T-helper 2 cell treated with Interferon-gamma antibody and Interleukin-4, amounts not matched to agents 5 μg/mL and 100 μg/mL, for 36 hours (primary cell): ENCODE measurements at places on chromosomes 6 and 20.

GRCh38 chr6:141719476-141719875 is 413.2 kb upstream of the GJE1 start:
- no peak for DNase-seq

GRCh38 chr20:15440049-15440820 is 1102.8 kb upstream of the FLRT3 start:
- DNase-seq = no peak

GRCh38 chr6:52733172-52733571 is 30.1 kb downstream of the GSTA2 start:
- no peak for DNase-seq

DNA sequence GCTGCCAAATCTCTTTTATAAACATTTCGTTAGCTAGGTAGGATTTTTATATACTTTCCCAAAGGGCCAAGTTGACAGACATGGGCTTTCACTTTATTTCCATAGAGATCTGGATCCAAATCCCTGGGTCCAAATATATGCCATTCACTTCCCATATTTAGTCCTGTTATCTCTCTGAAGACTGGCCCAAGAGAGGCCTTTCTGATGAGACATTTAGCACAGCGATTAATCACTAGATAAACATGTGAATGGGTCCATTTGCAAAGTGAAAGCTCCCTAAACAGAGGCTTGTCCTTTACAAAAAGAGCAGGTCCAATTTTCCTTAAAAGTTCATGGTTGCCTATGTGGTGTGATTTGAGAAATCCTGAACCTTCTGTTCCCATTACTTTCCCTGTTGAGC is 132.6 kb downstream of the TRMT11 start:
- DNase-seq = no peak

DNA sequence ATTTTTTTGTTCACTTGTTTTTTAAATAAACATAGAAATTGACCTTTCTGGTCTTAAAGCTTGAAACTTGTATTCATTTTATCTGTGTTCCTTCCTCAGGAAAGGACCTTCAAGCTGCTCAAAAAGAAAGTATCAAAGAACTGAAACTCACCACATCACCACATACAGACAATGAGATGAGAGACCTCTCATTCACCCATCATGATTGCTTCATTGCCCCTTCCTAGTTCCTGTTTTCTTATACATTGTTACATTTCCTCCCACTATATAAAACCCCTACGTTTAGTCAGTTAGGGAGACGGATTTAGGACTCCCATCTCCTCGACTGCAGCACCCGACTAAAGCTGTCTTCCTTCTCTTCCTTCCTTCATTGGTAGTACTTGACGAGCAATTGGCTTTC is 180.5 kb upstream of the OPRM1 start:
- DNase-seq = no peak

- DNase-seq = no peak
These were observed 35.9 kb upstream of the TBC1D22B start for GRCh38 chr6:37221585-37222124.

GRCh38 chr6:154848580-154848979 is 115.4 kb downstream of the SCAF8 start:
- DNase-seq = no peak

DNA sequence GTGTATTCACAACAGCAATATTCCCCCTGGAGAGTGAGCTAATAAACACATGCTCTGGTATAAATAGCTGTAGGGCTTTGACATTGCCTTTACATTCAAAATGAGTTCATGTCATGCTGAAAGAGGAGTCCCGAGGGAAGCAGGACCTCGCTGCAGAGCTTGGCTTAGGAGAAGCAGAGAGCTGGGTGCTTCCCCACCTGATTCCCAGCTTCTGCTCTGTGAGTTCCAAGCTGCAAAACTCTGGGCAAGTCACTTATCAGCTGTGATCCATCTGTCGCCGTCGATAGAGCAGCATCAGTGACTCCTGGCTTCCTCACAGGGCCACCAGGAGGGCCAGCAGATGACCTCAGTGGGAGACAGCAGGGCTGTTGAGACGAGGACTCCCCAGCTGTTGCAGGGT is 241.8 kb downstream of the ANKRD60 start:
- DNase-seq = no peak

GRCh38 chr6:169861431-169862042 is 110.1 kb downstream of the ERMARD start:
- DNase-seq = no peak

DNA sequence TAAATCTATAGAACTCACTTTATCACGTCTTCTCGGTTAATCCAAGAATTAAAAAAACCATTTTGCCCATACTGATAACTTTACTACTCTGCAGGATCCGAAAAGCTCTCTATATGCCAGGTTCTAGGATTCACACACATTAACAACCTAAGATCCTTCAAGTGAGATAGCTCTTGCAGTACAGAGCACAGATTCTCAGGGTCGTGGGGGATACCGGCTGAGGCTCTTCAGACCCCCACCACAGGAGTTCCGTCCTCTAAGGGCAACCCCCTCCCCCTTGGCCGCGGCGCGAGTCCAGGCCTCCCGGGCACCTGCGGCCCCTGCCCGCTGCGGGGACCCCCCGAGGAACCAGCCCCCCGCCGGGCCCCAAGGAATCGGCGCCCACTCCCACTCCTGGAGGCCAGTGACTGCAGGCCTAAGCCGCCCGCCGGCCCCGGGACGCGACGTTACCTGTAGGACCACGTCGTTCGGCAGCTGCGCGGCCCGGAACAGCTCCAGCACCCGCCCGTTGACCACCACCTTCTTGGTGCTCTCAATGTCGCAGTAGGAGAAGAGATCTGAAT is 892 bp downstream of the REPS1 start:
- no peak for DNase-seq

DNA sequence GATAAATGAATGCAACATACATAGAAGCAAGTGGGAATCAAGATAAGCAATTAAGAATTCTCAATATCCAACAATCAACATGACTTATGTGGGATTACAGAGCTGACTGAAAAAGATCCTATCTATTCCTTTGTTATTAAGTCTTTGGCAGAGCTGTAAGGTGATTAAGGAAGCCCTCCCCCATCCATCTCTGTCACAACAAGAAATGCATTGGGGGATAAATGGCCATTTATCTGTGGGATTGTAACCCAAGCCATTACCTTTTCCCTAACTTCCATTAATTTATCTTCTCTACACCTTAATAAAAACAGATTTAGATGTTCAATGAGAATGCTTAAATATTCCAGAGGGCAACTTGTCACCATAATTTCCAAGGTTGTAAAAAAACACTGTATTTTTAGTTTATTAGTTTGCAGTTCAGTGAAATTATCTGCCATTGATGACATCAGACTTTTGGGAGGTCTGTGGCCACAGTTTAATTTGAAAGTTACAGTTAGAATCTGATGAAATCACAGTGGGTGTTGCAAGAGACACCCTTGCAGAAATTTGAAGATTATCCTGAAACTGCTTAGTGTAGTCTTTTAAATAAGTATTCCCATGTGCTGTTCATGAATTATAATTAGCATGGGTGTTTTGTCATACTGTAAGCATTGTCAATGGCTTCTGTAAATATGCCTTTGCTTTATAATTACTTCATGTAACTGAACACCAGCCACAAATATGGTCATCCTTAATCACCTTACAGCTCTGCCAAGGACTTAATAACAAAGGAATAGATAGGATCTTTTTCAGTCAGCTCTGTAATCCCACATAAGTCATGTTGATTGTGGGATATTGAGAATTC is 49.4 kb upstream of the FYN start:
- DNase-seq = no peak
